CD4-positive, CD25-positive, alpha-beta regulatory T cell (primary cell): ENCODE measurements at places on chromosomes 2 and 18.
A peak's percentile ranks its signal among the peaks of the same experiment; 100 is the strongest.

DNA sequence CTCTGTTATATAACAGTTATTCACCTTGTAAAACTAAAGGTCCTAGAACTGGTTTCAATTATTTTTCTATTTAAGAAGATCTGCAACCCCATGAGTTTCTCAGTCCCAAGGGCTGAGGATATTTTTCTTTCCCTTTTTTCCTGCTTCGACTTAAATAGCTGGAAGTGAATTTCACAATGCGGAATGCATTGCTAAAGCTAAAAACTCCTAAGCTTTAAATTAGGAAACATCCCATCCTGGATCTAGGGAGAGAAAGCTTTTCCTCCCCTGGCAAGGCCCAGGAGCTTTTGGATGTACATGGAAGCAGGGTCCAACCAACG, 1.4 kb downstream of the RFX8 start:
- no peak for DNase-seq

- DNase-seq, result no peak
Observed at GRCh38 chr18:27794181-27794926, 382.6 kb downstream of the CDH2 start.

DNA sequence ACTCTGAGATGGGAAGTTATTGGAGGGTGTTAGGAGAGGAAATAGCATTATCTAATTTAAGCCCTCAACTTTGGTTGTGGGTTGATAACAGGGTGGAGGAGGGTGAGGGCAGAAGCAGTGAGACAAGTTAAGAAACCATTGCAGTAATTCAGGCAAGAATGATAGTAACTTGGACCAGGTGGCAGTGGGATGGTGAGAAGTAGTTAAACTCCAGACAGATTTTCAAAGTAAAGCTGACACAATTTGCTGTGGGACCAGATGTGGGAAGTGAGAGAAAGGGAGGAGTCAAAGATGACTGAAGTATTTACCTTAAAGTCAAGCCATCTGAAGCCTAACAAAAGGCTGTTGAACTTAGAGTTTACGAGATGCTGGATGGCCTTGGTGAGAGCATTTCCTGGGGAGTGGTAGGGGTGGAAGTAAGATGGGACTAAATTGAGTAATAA, 163.2 kb upstream of the KLF7 start:
- no peak for DNase-seq

- peak; percentile 37 for DNase-seq
Observed at GRCh38 chr2:49940626-49941025, 786.3 kb upstream of the FSHR start.

DNA sequence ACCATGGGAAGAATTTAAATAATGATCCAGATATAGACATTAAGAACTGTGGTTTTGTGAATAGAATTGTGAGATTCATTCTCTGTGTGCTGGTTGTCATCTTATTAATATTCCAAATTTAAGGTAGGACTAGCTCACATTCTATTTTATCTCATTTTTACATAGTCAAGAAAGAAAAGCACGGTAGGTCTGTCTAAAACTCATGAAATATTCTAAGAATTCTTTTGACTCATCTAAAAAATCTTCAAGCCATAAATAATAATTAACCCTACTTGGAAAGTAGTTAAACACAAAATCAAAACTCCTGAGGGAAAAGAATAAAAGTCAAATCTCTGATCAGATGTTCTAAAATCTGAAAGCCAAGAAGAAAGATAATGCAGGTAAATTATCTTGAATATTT, 388.8 kb upstream of the CHAC2 start:
- no peak for DNase-seq

- DNase-seq, result no peak
Observed at GRCh38 chr2:136255127-136255526, 137.2 kb upstream of the CXCR4 start.

DNA sequence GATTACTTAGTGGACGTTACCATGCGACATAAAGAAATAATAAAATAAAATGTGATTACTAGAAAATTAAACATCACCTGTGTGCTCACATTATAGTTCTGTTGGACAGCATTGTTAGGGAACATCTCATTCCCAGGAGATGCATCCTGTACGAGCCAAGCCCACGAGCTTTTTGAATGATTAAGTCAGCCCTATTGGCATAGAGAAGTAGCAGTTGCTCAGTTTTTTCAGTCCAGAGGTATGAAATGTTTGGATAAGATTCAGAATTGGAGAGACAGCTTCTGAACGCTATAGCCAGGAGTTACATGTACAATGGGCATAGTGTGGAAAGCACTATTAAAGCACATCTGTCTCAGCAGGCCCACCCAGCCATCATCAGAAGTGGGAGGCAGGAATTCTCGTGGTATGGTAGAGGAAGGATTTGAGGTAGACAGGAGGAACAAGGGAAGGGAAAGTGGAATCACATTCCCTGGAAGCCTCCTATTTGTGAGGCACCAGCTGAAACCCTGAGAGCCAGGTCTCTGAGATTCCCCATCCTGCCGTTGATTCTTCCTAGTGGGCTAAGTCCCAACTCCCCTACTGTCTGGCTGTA, 8.6 kb downstream of the SPATS2L start:
- DNase-seq, result no peak

- no peak for DNase-seq
Observed at GRCh38 chr18:48679236-48679635, 140.4 kb downstream of the CTIF start.

- DNase-seq, result no peak
Observed at GRCh38 chr18:26556573-26556972, 8.2 kb upstream of the KCTD1 start.

DNA sequence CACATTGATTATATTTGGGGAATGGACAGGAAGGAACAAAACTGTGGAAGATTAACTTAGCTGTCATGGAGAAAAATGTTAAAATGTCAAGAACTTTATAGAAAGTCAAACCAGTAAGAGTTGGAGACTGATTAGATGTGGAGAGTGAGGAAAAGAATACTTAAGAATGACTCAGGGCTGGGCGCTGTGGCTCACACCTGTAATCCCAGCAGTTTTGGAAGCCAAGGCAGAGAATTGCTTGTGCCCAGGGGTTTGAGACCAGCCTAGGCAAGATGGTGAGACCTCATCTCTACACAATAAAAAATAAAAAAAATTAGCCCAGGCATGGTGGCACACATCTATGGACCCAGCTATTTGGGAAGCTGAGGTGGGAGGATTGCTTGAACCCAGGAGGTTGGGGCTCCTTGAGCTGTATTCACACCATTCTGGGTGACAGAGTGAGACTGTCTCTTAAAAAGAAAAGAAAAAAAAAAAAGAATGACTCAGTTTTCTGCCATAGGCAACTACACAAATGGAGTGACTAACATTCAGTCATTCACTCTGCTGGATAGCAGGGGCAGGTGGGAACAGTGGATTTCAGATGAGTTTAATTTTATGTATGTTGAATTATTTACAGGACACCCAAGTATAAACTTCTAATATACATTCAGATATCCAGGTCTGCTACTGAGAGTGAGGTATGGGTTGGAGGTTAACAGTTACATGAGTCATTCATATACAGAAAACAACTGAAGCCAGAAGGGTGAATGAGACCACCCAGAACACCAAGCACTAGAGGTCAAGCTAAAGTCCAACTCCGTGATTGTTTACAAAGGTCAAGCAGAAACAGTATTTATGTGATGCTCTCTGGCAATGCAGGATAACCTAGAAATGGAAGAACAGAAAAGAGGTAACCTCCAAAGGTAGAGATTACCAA, 33.9 kb downstream of the ORC2 start:
- DNase-seq, result no peak

- no peak for DNase-seq
Observed at GRCh38 chr2:11435036-11435435, 30.9 kb downstream of the E2F6 start.

GRCh38 chr2:110124939-110125691, 9.5 kb upstream of the MALL start:
- no peak for DNase-seq

- DNase-seq, result no peak
Observed at GRCh38 chr18:9846162-9846925, 39.4 kb upstream of the TXNDC2 start.

- DNase-seq, result no peak
Observed at GRCh38 chr2:120850551-120850950, 114.9 kb downstream of the GLI2 start.

DNA sequence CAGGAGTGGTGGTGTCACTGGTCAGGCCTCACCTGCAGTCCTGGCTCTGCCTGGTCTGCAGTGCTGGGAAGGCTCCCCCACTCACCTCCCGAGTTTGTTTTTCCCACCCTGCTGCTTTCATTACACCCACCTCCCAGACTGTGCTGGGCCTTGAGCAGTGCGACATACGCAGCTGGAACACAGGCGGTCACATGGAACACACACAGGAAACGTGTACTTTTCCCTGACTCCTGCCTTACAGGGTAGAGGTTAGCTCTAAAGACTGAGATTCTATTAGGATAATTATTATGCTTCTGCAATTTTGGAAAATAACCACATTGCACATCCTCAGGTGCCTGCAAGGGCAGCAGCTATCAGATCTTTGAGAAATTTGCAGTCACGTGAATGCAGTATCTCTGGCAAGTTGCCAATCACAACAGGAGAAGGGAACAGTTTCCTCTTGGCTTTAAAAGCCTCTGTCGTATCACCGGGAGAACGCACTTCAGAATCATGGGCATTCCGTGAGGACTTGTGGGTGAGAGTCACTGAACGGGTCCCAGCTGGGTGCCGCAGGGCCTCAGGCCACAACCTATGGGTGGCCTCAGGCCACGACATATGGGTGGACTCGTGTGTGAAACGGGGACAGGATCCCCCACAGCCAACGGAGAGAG, 136.5 kb downstream of the ZNF236 start:
- DNase-seq, result no peak

GRCh38 chr18:62239475-62239874, 52.4 kb downstream of the RELCH start:
- DNase-seq, result no peak

DNA sequence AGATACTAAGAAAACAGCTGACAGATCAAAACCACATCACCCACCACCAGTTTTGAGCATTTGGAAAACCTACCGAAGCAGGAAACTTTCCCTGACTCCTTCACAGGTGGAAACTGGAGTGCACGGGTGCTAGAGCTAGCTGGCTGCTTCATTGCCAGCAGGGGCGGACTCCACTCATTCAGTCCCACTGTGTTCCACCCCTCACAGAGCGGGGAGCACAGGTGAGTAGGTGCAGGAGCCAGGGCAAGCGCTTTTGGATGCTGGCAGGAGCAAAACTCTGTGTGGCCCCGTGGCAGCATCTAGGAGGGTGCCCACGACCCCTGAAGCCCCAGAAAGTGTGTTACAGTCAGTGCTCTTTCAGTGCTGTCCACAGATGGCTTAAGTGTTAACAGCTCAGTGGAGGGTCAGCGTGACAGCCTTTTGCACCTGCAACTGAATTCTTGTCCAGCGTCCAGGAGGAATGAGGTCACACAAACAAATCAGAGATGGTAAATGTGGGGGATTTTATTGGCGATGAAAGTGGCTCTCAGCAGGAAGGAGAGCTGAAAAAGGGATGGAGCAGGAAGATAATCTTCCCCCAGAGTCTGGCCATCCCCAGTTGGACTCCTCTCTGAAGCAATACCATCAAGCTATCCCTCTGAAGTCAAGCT, 71.1 kb downstream of the TMEM163 start:
- no peak for DNase-seq

- DNase-seq, result no peak
Observed at GRCh38 chr2:126889071-126889470, 9.6 kb upstream of the TEX51 start.
